ENCODE measurements at places on chromosomes 11 and 22.
A peak's percentile ranks its signal among the peaks of the same experiment; 100 is the strongest.

DNA sequence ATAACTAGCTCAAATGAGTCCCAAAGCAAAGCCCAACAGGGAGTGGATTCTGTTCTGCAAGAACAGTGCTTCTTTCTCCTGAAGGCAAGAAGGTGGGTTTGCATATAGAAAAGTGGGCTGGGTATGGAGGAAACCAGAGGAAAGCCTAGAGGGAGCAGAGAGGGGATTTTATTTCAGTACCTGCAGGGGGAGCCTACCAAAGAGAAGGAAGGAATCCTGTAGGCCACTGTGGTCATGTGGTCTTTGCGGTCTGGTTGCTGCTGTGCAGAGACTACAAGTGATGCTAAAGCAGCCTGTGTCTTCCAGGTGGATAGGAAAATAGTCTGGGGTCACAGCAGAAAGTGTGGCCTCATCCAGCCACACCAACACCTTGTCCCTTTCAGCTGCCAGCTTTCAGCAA lies 33.2 kb upstream of the ZBTB16 start:
- no peak for DNase-seq

DNA sequence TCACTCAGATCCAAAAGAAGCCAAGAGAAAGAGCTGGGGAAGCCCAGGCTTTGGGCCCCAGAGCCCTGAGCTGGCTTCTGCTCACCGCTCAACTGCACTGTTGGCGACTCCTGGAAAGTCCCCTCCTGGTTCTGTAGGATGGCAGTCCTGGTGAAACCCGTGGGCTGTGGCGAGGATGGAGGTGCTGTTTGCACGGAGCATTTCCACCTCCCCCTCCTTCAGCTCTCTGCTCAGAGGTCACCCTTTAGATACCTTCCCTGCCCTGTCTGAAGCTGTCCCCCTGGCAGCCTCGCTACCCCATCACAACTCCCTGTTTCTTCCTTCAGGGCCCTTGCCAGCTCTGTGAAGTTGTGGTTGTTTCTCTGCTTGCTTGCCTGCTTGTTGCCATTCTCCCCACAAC lies 97.8 kb downstream of the MYO18B start:
- no peak for DNase-seq

DNA sequence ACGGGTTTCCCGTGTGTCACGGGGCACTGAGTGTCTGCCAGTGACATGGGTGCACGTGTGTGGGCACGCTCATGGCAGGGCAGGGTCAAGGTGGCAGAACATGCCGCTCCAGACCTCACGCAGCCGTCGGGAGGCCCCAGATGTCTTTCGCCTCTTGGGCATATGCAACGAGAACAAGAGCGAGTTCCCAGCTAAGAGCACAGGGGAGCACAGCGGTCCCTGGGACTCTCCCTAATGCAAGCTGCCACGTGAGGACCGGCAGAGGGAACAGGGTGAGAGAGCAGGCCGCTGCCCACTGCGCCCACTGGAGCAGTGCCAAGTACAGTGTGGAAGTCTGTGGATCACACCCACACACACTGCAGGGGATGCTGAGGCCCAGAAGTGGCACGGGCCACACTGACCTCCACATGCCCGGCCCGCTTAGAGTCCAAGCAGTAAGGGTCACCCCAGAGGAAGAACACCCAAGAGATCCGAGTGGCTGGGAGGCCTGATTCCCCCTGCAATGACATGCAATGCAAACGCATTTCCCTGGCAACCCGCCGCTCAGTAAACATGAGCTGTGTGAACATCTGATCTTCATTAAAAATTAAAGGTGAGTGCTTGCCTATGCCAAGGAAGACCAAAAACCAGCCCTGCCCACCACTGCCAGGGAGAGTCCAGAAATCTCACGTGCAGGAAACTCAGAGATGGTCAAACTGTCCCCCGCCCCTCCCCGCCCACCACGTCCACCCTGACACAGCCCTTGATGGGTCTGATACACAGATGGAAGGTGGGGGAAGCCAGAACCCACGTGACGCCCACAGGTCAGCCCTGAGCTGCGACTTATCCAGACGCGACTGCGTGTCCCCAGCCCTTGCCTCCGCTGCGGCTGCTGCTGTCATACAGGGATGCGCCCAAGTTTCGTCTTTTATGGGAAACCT lies 11.7 kb downstream of the CERK start:
- no peak for DNase-seq

GRCh38 chr11:97107604-97108003 lies 717.8 kb downstream of the JRKL start:
- DNase-seq, result no peak

GRCh38 chr22:50660306-50660705 lies 12.3 kb upstream of the SHANK3 start:
- DNase-seq, result no peak

- peak; percentile 16 for DNase-seq
These were observed 10.4 kb upstream of the FXYD2 start for GRCh38 chr11:117834838-117835443.

GRCh38 chr11:83601914-83602527 lies 315.9 kb upstream of the CCDC90B start:
- DNase-seq, result no peak

GRCh38 chr11:119382101-119382500 lies 611 bp upstream of the USP2 start:
- no peak for DNase-seq

- DNase-seq, result no peak
These were observed 1.9 kb downstream of the KCNQ1OT1 start for GRCh38 chr11:2697866-2698265.

- no peak for DNase-seq
These were observed 118.3 kb downstream of the FAT3 start for GRCh38 chr11:92342886-92343285.

DNA sequence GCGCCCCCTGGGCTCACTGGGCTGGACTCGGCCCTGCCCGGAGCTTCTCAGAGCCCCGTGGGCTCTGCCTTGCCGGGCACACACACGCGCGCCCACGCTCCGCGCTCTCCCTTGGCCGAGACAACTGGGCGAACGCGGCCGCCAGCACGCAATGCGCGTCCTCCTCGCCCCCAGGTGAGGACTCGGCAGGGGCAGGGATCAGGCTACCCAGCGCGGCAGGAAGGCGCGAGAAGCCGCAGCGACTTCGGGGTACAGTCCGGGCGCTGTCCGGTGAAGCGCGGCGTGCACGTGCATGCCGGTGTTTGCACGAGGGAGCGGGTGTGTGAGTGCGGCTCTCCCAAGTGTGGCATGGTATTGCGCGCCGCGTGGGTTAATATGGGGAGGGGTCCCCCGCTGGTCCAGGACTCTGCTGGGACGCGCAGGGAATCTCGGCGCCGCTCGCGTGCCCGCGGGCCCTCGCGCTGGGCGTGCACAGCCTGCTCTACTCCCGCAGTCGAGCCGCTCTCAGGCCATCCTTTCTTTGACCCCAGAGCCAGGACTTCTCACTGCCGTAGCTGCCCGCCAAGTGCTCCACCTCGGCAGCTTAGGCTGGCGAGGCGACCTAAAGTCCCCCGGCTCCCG lies 5.4 kb downstream of the WNT7B start:
- DNase-seq, result no peak

- DNase-seq, result no peak
These were observed 6.6 kb downstream of the RIC8A start for GRCh38 chr11:214083-214482.

DNA sequence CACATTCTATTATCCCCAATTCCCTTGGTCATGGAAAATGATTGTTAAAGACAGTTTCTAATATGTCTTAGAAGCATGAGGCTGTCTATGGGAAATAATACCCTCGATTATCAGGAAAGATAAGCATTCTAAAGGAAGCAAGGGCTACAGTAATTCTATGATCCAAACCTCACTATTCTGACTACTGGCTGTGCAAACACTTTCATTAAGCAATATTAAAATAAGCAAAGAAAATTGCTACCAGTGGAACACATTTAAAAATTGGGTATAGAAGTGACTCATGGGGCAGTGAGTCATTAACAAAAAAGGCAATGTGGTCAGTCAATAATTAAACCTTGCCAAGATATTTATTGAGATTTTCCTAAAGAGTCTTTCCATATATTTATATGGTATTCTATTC lies 1415.2 kb upstream of the TENM4 start:
- DNase-seq, result no peak

DNA sequence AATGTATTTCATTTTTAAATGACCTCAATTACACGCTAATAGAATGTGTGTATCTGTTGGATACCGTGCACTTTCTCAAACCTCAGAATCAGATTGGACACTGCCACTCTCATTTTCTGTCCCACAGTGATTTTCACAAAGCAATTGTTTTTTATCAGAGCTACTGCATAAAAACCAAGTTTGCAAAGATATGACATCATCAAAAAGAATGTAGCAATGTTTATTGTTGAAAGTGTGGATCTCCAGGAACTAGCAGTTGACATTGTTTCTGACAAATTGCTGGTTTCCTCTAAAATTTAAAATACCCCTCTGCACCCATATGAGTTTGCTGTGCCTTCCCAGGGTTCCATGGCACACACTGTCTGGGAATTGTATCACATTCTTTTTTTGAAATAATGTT lies 362.7 kb upstream of the DDI1 start:
- DNase-seq, result no peak

- DNase-seq, result no peak
These were observed 70.4 kb downstream of the GGTLC2 start for GRCh38 chr22:22714600-22715335.

DNA sequence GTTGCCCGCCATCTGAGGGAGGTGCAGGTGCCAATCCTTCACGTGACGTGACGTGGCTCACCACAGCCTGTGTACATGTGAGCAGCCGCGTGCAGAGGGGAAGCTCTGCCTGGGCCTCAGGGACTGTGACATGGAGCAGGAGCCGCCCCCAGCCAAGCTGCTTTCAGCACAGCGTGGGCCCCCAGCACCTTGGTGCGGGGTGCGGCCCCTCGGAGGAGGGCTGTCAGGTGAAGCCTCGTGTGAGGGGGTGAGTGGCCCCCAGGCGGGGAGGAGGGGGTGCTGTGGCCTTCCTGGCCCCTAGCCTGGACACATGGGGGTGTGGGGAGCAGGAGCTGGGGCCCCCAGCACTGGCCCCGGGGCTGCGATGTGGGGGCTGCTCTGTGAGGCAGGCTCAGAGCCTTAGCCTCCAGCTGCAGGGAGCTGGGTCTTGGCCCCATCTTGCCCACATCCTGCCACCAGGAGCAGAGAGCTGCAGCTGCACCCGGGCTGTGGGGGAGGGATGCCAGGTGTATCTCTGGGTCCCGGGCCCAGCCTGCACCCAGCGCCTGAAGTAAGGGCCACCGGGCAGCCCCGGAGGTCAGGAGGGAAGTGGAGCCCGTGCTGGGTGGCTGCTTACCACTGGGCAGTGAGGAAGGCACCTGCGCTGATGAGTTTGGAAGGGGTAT lies at the start of gene ADORA2A:
ADORA2A (plus strand) TSS at position 100 of the 665 bp plus-strand sequence. CDS start 5,806 bp downstream, outside the sequence.
- DNase-seq, result peak; percentile 51

DNA sequence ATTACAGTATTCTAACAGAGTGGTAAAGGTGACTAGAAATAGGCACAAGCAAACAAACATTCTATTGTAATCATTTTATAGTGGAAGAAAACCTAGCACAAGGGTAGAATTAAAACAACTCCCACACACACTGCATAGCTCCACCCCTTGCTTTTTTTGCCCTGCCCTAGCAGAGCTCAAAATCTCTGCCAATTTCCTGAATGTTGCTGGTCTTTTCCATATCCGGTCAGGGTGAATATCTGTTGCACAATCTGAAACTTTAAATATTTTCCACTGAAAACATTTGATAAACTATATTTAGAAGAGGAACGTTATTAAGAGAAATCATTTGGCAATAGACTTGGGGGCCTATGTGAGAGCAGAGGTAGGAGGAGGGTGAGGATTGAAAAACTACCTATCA lies 2.7 kb downstream of the SPA17 start:
- peak; percentile 64 for DNase-seq

DNA sequence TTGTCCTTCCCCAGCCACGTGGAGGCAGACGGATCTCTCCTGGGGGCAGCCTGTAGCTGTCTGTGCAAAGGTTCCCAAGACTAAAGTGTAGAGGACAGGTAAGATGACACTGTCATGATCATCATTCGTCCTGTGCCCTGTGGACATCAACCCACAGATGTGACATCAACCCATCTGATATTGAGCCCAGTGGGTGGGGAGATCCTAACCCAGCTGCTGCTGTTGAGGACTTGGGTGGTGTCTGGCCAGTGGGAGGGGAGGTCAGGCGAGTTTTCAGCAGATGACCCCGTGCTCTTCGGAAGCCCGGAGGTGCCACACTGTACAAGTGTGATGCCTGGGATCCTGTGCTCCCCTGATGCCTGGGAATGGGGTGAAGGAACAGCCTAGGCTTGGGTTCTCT lies 1.2 kb upstream of the GAL start:
- no peak for DNase-seq

GRCh38 chr11:22703591-22703990 lies 37.2 kb downstream of the GAS2 start:
- DNase-seq, result no peak

DNA sequence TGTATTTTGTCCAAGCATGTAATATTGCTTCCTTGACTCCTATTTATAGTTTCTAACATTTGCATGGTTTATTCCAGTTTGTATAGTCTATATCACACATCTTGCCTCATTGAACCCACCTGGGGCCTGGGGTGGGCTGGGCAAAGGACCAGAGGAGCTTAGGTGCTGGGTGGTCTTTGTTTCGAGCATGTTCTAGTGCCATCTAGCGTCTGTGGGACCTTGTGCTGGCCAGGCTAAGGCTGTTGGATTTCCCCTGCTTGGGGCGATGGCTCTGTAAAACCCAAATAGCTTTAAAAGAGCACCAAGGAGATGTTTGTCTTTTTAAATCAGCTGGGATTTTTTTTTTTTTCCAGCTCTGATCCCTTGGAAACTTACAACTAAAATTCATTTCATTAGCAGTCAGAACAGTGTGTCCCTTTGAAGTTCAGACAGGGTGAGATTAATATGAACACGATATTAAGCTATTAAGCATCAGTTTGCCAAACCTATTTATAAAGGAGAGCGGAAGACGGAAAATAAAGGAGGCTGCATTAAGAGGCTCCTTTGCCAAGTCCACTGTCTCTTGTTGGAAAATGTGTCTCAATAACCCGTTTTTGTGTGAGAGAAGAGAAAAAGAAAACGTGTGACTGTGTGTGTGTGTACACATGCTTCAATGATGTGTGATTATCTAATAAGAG lies 157.4 kb downstream of the COMMD9 start:
- peak; percentile 27 for DNase-seq

DNA sequence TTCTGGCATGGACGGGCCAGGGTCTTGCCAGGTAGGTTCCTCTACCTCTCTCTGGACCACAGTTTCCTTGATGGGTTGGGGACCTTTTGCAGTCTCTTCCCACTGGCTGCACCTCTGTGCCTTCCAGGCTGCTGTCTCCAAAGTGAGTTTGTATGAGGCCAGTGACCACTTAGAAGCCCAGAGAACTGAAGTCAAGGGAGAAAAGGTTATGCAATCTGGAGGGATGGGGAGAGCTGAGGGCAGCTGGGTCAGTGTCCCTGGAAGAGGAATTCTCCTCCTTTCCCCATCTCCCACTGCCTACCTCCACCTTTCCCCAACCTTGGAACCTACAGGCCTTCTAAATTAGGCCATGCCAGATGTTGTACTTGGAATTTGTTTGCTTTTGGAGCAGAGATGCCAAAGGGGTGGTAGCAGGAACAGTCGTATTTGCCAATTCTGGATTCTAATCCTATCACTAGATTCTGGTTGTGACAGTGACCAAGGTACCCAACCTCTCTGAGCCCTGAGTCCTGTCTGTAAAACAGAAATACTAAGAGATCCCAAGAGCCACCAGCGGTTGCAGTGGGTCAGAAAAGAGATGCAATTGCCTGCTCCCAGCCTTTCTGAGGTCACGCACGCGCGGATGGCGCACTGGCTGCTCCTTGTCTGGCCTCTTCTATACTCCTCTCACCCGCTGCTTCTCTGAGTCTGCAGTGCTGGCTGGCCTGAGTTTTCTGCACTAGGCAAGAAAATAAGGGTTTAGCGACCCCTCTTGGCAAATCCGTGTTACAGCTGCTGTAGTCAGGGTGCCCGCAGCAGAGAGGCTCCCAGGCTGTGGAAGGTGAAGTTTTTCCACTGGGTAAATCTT lies 10.7 kb upstream of the ACCSL start:
- DNase-seq, result peak; percentile 59
